Nucleus accumbens (tissue), 56 donors: ENCODE measurements at places on chromosomes 4 and X.

DNA sequence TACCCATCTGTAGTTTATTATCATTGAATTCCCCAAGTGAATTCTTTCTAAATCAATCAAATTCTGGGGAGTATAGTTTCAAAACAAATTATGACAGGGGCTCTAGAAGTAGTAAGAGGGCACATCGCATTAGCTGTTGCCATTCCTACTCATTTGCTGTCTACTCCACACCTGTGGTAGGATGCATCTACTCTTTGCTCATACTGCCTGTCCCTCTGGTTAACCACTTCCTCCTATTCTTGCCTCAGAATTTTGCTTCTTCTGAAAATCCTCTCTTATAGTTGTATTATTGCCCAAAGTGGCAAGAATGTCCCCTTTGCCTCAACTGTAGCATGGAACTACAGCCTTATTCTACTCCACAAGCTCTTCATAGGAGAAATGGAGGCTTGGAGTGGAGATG, 12.7 kb upstream of the DGKK start:
- no peak for DNase-seq

DNA sequence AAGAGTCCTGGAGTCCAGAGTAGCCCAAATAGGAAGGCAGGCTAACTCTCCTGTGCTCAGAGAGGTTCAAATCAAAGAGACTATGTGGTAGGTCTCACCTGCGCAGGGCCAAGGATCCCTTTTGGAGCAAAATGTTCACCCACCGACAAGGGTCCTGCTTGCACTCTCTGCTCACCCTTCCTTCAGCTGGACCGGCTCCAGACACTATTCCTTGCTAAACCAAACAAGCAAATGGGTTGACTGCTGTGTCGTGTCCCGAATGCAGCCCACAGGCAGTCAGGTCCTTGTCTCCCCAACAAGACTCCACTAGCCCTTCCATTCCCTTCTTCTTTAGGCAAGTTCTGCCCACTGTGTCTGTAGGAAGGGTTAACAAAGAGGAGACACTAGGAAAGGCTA, 760 bp downstream of the TRMT2B start:
- DNase-seq = no peak

DNA sequence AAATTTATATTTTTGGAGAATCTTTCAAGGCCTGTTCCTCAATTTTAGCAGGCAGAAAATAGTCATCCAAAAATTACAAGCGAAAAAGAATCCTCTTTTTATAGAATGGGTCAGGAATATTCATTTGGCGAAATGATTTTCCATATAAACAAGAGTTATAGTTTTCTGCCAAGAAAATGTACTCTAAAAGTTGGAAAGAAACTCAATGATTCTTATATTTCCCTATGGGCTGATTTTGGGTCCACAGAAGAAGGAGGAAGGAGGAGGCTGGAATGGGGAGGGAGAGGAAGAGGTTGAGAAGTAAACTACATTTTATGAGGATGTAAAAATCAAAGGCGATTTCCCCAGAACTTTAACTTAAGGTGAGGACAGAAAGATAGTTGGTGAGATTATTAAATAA, 159.3 kb downstream of the DCAF12L1 start:
- DNase-seq = no peak

DNA sequence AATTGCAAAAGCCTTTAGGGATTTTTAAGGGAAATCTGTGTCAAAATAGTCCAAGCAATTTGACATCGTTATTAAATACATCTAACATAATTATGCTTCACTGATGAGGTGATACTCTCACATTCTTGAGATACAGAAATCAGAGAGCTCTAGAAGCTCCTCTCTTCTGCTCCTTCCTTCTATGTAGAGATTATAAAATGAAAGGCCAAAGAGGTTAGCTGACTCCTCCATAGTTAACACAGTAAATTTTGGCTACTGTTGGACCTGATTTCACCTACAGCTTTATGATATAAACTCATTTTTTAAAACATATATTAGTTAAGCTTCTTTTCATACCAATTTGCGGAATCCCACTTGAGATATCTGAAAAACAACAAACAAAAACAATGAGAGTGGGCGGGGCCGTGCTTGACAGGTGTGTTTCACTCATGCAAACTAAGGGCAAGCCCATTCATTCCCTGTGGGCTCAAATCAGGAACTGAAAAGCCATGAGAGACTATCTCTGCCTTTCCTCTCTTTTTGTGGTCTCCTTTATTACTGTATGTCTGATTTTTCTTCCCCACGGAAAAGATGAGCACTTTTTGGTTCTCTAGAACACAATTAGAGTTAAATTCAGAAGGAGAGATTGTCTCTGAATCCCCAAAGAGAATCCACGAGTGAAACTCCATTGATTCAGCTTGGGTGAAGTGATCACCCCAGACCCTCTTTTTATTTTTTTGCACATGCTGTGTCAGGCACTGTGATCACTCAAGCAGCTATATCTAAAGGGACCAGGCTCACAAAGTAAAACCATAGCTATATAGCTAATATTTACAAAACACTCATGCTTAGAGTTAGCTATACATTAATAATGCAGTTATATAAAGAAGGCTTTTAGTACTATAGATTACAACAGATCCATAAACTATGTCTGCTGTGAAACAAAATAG, 566.3 kb downstream of the IL15 start:
- DNase-seq = no peak

DNA sequence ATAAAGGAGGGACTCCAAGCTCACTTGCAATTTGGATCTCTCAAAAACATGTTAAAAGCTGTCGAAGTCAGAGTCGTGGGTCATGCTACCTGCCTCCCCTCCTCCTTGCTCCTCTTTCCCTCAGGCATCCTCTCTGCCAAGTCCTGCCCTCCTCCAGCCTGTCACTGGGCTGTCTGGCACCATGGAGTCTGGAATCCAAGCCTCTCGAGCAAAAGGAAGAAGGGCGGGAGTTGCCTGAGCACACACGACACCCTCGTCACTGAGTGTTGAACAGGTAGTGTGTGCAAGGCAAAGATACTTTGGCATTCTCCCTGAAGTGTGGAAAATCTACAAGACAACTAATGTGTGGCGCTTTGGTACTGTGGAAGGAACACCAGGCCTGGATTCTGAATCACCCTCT, 62.2 kb downstream of the HAUS3 start:
- DNase-seq = no peak
